ENCODE measurements at places on chromosomes 3 and 15.

DNA sequence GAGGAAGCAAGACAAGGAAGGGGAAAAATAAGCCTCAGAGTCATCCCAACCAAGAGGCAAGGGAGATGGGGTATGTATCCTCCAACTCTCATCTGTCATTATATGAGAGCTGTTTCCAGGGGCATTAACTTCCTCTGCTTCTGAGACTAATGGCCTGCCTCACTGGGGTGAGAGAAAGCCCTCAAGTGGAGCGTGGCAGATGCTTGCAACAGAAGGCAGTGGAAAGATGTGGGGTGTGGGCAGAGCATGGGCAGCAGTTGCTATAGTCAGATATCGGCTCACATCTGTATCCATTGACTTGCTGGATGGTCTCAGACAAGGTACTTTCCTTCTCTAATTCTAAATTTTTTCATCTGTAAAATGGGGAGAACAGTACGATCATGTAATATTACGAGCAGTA lies 81.7 kb upstream of the PLCL2 start:
- no peak for DNase-seq

DNA sequence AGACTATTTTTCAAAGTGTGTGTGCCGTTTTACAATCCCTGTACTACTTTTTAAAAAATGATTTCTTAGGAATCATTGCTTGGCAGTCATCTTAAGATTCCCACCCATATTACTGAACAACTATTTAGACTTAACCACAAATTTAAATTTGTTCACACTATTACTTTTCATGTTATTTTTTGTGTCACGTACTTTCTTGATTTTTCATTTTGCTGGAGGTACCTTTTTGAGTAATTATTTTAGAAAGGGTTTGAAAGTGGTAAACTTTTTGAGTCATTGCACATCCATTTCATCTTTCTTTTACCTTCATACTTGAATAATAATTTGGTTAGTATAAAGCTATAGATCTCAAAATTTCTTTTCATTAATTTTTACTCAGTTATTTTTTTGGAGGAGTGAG lies 16.9 kb downstream of the CMTM8 start:
- no peak for DNase-seq

- DNase-seq: no peak
Observed at GRCh38 chr3:183701744-183702143, 4.1 kb downstream of the YEATS2 start.

DNA sequence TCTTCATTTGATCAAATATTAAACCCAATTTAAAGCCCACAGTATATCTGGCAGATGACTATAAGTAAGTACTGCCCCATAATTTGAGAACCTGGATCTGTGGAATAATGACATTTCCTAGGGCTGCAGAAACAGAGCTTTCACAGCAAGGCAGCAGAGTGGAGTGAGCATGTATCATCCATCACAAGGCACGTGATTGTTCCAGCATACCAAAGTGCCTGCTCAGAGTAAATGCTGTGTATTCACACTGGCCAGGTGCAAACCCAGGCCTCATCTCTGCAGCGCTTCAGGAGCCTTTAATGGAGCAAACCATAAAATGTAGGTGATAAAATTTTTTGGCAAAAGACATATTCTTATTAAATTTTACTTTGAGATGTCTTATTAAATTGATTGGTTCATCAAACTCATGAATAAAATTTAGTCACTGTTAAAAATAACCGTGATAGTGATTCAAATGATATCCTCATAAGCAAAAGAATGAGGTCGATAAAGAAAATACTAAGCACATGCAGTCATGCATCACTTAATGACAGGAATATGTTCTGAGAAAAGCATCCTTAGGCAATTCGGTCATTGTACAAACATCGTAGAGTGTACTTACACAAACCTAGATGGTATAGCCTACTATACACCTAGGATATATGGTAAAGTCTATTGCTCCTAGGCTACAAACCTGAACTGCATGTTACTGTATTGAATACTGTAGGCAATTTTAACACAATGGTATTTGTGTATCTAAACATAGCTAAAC lies 99.3 kb upstream of the SLC24A5 start:
- no peak for DNase-seq

GRCh38 chr3:111284503-111285183 lies 213.0 kb downstream of the NECTIN3 start:
- no peak for DNase-seq

DNA sequence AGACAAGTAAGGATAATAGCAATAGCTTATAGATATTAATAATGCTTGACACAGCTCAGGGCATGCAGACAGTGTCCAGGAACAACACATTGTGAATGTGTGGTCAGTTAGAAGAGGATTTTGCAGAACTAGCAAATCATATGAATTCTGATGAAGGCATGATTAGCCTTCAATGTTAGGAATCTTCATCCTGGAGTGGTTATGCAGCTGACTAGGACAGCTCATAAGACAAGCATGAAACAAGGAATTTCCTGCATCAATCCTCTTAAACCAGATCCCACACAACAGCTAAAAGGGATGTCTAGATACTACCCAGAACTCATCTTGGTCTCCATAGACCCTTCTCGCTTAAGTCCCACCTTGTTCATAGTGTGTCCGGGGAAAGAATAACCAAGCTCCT lies 499.0 kb upstream of the ATP11B start:
- no peak for DNase-seq

DNA sequence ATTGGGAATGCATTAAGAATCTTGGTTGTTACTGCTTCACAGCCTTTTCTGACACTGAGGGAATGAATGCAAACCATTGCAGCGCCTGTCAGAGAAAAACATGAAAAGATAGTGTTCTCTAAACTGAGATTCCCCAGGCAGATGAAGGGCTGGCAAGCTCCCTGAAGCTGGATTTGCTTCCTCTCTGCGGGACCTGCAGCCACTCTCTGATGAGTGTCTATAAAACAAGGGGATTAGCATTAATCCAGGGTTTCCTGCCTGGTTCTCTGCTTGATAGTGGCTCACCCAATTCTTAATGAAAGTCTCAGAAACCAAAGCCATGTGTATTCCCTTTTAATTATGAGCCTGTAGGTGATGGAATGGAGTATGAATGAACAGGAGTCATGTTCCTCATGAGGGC lies 344.3 kb upstream of the UMPS start:
- no peak for DNase-seq

- DNase-seq: no peak
Observed at GRCh38 chr3:23594894-23595670, 210.7 kb upstream of the UBE2E1 start.

- no peak for DNase-seq
Observed at GRCh38 chr3:104896624-104897023, 470.1 kb upstream of the ALCAM start.

- DNase-seq: no peak
Observed at GRCh38 chr15:52171807-52172206, 19.4 kb downstream of the GNB5 start.

- DNase-seq: no peak
Observed at GRCh38 chr15:81225161-81225671, 28.5 kb downstream of the IL16 start.

- no peak for DNase-seq
Observed at GRCh38 chr15:89457086-89457485, 39.3 kb downstream of the RHCG start.

DNA sequence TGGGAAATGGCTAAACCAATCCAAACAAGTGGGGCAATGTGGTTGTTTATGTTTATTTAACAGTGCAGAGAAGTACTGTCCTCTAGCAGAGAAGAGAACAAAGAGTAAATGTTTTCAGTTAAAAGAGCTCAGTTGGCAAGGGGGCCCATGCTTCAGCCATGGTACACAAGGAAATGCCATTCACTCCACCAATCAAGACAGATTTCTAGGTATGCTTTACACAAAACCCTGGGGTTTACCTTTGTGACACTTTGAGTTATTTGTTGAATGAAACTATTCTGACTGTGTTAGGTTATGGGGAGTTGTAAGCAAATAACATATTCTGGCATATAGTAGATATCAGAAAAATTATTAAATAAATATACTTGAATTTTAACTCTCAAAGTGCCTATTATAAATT lies 228.5 kb upstream of the MME start:
- DNase-seq: no peak

DNA sequence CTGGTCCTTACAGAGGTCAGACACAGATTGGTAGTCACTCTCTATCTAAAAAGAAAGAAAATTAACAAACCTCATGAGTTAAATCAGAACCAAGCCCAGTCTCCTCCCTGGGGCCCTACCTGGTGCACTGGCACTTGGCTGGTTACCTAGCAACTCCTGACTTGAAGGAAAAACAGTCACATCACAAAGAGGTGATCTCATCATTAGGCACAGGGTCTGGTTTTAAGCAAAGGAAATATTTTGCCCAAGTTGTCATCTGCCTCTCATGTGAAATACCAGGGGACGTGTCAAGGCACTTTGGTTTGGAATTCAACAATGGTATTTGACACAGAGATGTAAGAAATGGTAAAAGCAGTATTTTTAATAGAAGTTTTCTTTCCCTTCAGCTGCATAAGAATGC lies 47.7 kb upstream of the FMN1 start:
- no peak for DNase-seq

DNA sequence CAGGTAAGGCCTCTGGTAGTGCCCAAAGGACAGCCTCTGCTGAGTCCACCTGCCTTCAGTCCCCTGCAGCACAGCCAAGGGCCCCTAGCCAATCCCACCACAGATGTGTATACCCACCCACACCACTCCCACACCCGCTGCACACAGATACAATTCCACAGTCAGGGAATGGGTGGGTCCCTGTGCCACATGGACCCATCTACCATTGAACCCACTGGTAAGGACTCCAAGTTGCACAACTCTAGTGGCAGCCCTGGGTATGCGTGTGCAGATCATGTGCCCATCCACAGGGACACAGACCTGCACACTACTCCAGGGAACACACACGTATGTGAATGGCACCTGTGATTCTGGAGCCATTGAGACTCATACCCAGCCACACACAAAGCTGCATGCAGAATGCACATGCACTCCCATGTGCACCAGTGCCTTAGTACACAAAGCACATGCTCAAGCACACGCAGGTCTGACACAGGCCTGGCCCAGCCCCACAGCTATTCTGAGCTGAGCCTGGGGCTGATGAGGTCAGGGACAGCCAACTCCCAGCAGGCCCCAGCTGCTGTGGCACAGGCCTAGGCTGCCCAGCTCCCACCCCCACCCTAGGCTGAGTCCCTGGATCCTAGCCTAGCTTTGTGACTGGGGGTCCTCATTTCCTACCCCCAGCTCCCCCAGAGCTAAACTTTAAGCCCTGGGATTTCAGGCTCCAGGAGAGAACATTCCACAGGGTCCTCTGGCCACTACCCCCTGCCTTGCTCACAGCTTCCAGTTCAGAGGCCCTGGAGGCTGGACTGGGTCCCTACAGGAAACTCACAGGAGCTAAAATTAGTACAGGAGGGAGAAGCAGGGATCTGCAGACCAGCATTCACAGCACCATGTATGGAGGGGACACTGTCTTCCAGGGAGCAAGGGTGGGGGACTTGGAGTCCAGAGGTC lies 2.7 kb upstream of the ALS2CL start:
- DNase-seq: no peak

- DNase-seq: no peak
Observed at GRCh38 chr3:124714223-124714853, 15.9 kb upstream of the UMPS start.

- DNase-seq: no peak
Observed at GRCh38 chr3:11929531-11929930, 74.7 kb upstream of the SYN2 start.

GRCh38 chr3:69998759-69999139 lies 784 bp upstream of the SAMMSON start:
- no peak for DNase-seq

DNA sequence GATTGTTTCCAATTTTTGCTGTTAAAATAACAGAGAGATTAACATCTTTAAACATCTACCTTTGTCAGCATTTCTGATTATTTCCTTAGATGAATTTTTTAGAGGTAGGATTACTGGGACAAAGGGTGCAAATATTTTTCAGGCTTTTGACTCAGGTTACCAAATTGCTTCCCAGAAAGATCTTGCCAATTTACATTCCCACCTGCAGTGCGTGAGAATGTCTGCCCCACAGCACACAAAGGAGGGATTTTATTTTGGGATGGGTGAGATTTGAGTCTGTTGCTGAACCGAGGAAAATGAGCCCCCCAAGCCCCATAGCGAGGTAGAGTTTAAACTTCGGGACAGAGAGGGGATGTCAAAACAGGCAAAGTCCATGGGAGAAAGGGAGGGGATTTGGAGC lies 25.9 kb upstream of the RNU6-1 start:
- no peak for DNase-seq

GRCh38 chr3:114286266-114286665 lies 7.6 kb upstream of the TIGIT start:
- DNase-seq: no peak

DNA sequence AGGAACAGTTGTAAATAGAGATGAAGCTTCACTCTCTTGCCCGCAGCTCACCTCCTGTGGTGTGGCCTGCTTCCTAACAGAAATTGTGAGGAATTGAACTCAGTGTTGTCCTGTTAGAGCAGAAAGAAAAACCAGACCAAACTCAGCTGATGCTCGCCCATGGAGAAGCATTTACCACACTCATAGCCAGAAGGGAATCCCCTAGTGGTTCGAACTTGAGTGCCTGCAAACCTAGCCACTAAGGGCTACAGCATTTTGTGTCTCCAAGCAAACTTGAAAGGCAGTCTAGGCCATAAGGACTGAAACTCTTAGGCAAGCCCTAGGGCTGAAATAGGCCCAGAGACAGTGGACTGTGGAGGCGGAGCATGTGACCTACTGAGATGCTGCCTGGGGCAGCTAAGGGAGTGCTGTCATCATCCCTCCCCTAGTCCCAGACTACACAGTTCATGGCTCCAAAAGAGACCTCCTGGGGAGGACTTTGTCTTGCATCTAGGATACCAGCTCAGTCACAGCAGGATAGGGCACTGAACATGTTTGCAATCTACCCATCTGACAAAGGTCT lies 44.5 kb upstream of the MCTP2 start:
- no peak for DNase-seq

- DNase-seq: no peak
Observed at GRCh38 chr15:67266870-67267269, 12.3 kb downstream of the IQCH start.

GRCh38 chr3:78887029-78887428 lies 880.8 kb downstream of the ROBO1 start:
- DNase-seq: no peak

DNA sequence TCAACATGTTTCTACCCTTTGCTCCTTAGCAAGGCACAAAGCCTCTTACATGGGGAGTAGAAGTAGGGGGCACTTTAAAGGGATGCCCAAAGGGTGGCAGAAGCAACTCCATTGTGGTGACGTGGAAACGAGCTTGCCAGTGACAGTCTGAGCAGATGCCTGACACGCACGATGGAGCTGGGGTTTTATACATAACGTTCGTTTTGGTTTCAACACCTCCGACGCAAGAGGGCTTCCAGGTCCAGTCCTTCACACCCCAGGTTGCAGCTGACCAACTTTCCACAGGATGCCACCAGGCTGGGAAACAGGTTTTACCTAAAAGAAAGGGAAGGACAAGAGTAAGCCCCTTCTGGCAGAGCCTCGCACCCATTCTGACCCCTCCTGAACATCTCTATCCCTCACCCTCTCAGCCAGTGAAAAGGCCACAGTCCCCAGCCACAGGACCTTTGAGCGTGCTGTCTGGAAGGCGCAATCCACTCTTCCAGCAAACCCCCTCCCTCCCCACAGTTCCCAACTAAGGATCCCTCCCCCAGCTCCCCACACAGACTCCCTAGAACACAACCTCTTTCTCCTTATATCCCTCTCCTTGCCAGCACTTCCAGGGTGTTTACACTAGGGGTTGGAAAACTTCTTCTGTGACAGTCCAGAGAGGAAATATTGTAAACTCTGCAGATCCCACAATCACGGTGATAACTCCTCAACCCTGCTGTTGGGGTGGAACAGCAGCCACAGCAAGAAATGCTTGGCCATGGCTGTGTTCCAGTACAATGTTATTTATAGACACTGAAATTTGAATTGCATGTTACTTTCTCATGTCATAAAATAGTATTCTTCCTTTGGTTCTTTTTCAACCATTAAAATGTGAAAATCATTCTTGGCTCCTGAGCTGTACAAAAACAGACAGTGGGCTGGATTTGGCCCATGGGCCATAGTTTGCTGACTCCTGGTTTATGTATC lies 36.2 kb downstream of the FAM174B start:
- DNase-seq: no peak

All from activated naive CD4-positive, alpha-beta T cell (primary cell).